Lung (tissue), 17 donors: ENCODE measurements at places on chromosomes 16 and 17. TPM values are rescaled to one million over a fixed set of nuclear protein-coding genes. Genes with fewer than 3 reads are reported as not detected.
A peak's percentile ranks its signal among the peaks of the same experiment; 100 is the strongest.

DNA sequence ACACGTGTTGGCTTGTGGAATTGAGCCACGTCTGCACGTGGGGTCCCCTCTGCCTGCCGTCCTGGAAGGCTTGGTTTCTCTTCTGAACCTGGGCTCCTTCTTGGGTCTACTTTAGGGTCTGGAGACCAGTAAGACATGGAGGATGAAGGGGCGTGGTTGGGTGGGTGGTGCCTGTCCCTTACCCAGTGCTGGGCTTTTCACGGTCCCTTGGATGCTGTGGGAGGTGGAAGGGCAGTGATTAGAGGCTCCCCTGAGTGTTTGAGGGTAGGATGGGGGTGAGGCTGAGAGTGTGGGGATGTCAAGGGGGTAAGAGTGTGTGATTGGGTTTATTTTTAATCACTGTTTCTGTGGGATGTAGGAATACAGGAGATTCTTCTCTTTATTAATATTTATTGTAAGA is 38.3 kb downstream of the MGAT5B start:
- H3K27ac ChIP-seq, result no peak overlapping the region
- no peaks in the 10 kb centered on the region for H3K36me3 ChIP-seq
- H3K4me3 ChIP-seq, result no peak overlapping the region
- no peak for DNase-seq
- no peaks in the 10 kb centered on the region for H3K27me3 ChIP-seq

The PITPNC1 gene
- 8.0 TPM for polyA plus RNA-seq

GRCh38 chr17:19656851-19657581 is 8.5 kb downstream of the ALDH3A2 start:
- no peaks in the 10 kb centered on the region for H3K27me3 ChIP-seq
- H3K27ac ChIP-seq, result no peak overlapping the region
- H3K4me1 ChIP-seq, result peaks cover 8% of the 10 kb centered on the region

DNA sequence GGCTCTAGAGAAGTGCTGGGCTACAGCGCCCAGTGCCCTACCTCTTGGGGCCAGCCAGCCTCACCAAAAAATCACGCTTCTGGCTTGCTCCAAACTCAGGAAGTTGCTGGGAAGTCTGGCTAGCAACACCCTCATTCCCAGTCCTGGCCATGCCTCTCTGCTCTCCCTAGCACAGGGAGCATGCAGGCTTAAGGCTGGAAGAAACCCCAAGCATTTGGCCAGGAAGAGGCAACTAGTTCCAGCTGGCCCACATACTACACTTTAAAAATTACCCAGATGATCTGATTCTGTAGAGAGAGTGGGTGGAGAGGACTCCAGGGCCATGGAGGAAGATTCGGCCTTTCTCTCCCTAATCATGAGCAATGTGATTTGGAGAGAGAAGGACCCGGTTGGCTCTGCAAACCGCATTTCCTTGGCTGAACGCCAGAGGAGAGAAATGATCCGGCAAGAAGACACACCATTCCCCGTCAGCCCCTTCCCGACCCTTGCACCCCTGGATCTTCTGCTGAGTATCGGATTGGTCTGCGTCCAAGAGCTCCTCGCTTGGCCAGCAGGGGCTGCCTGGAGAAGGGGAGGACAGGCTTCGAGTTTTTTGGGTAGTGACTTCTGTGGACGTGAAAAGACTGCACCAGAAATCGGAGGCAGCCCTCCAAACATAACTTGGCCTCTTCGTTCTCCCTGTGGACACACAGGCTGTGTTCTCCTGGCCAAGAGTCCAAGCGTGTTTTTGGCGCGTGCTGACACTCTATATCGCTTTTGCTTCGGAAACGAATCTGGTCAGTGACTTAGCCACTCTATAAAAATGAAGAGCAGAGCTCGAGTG is 406.3 kb downstream of the WWOX start:
- H3K4me3 ChIP-seq, result no peak overlapping the region
- peaks cover 24% of the 10 kb centered on the region for H3K4me1 ChIP-seq
- H3K27me3 ChIP-seq, result no peaks in the 10 kb centered on the region
- peak; percentile 95 for DNase-seq
- H3K36me3 ChIP-seq, result no peaks in the 10 kb centered on the region

The SEPTIN12 gene
- not detected for polyA plus RNA-seq

DNA sequence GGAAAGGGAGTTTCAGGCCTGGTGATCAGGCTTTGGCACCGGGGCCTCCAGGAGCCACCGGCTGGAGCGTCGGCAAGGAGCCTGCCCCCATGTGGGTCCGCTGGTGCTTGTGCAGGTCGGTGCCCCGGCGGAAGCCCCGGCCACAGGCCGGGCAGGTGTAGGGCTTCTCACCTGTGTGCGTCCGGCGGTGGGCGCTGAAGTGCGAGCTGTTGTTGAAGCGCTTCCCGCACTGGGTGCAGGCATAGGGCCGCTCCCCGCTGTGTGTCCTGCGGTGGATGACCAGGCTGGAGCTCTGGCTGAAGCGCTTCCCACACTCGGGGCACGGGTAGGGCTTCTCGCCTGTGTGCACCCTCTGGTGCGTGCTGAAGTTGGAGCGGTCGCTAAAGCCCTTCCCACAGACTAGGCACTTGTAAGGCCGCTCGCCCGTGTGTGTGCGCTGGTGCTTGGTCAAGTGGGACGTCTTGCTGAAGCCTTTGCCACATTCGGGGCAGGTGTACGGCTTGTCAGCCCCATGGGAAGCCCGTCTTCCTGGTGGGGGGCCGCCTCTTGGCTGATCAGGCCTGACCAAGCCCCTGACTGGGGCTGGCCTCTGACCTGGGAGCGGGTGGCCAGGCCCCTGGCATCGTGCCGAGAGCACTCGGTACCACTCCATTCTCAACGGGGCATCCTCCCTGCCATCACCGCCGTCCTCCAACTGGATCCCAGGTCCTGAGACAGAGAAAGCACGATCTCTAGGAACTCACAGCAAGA is 14.4 kb downstream of the ZNF500 start:
- H3K4me1 ChIP-seq, result no peaks in the 10 kb centered on the region
- peaks cover 18% of the 10 kb centered on the region for H3K36me3 ChIP-seq
- no peak overlapping the region for H3K4me3 ChIP-seq
- no peak for DNase-seq

The TMC8 gene
- 21.2 TPM for polyA plus RNA-seq

- no peaks in the 10 kb centered on the region for H3K4me1 ChIP-seq
- no peaks in the 10 kb centered on the region for H3K36me3 ChIP-seq
- DNase-seq, result no peak
- H3K27me3 ChIP-seq, result no peaks in the 10 kb centered on the region
- no peak overlapping the region for H3K4me3 ChIP-seq
- no peak overlapping the region for H3K27ac ChIP-seq
These were observed 19.0 kb upstream of the ITPRIPL2 start for GRCh38 chr16:19094542-19095365.

DNA sequence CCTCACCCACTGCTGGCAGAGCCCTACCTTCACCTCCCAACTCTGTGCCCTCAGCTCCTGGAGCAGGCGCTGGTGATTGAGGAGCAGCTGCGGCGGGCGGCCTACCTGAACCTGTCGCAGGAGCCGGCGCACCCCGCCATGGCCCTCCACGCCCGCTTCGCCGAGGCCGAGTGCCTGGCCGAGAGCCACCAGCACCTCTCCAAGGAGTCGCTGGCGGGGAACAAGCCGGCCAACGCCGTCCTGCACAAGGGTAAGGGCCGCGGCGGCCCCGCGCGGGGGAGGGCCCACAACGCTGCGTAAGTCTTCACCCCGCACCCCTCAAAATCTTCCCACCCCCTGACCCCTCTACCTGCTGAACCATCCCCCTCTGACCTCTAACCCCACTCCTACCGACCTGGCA is 7.0 kb downstream of the RNF227 start:
- no peak for DNase-seq
- H3K27ac ChIP-seq, result no peak overlapping the region
- H3K36me3 ChIP-seq, result peaks cover 61% of the 10 kb centered on the region

DNA sequence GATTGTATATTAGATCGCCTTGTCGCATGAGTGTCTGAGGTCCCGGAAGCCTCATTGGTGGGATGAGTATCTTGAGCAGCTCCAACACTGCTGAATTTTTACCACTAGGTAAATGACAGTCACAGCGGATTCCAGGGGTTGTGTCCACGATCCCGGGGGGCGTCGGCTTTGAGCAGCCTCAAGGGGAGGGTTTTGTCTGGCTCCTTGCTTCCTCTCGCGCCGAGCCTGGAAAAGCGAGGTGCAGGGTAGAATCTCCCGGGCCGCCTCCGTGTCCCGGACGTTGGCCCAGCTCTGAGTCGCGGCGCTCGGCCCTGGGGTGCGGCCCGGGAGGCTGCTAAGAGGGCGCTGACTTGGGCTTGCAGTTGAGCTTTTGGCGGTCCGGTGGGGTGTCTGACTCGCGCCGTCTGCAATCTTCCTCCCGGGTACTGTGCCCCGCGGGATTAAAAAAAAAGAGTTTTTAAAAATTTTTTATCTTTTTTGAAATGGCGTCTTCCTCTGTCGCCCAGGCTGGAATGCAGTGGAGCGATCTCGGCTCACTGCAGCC is 4.5 kb downstream of the OR1F1 start:
- no peaks in the 10 kb centered on the region for H3K4me1 ChIP-seq
- peaks cover 6% of the 10 kb centered on the region for H3K27me3 ChIP-seq
- no peak for DNase-seq
- no peaks in the 10 kb centered on the region for H3K36me3 ChIP-seq
- no peak overlapping the region for H3K4me3 ChIP-seq

DNA sequence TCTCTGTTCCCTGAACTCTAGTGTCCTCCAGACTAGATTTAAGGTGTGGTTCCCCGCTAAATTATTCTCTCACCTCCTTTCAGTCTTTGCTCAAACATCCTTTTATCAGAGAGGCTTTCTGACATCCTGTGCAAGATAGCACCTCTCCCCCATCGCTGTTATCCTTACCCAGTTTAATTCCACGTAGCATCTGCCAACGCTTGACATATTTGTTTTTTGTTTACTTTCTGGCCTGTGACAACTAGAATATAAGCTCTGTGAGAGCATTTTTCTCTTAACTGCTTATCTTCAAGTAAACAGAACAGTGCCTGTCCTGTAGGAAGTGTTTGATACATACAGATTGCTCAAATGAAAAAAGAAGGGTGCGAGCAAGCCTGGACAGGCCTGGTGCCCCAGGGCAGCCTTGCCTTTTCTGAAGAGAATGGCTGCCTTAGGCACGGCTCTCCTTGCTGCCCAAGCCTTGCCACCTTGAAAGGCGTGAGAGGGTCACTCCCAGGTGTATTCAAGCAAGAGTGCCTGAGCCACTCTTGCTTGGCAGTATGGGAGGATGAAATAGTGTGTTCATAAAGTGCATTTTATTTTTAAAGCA is 9.7 kb downstream of the DYNLL2 start:
- H3K27me3 ChIP-seq, result no peaks in the 10 kb centered on the region
- peaks cover 45% of the 10 kb centered on the region for H3K36me3 ChIP-seq
- no peak for DNase-seq

GRCh38 chr17:51132964-51133319 is 12.3 kb upstream of the SPAG9 start:
- H3K27me3 ChIP-seq, result no peaks in the 10 kb centered on the region
- H3K4me1 ChIP-seq, result no peaks in the 10 kb centered on the region
- H3K27ac ChIP-seq, result no peak overlapping the region
- H3K36me3 ChIP-seq, result no peaks in the 10 kb centered on the region
- no peak for DNase-seq

GRCh38 chr17:33113991-33114370 is 122.3 kb downstream of the SPACA3 start:
- H3K4me3 ChIP-seq, result no peak overlapping the region
- H3K36me3 ChIP-seq, result no peaks in the 10 kb centered on the region
- H3K4me1 ChIP-seq, result no peaks in the 10 kb centered on the region
- DNase-seq, result peak; percentile 94

- no peak overlapping the region for H3K27ac ChIP-seq
- peaks cover 45% of the 10 kb centered on the region for H3K27me3 ChIP-seq
- H3K4me1 ChIP-seq, result no peaks in the 10 kb centered on the region
- no peak for DNase-seq
- no peak overlapping the region for H3K4me3 ChIP-seq
These were observed 3.9 kb downstream of the LPO start for GRCh38 chr17:58242171-58242784.

DNA sequence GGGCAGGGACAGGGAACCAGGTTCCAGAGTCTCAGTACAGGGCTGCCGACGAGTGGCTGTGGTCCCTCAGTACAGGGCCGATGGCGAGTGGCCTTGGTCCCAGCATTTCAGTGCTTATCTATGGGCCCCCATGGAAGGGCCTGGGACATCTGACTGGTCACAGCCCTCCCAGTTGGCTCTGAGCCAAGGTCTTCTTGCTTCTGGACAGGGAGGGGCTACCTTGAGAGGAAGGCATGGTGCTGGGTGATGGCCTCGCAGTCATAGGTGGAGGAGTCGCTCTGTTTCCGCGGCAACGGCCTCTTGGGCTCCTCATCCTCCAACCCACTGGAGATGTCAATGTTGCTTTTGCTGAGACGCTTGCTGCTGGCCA is 32.5 kb downstream of the PIMREG start:
- H3K4me3 ChIP-seq, result no peak overlapping the region
- no peak overlapping the region for H3K27ac ChIP-seq
- H3K4me1 ChIP-seq, result no peaks in the 10 kb centered on the region
- no peak for DNase-seq
- H3K36me3 ChIP-seq, result no peaks in the 10 kb centered on the region
- H3K27me3 ChIP-seq, result no peaks in the 10 kb centered on the region

DNA sequence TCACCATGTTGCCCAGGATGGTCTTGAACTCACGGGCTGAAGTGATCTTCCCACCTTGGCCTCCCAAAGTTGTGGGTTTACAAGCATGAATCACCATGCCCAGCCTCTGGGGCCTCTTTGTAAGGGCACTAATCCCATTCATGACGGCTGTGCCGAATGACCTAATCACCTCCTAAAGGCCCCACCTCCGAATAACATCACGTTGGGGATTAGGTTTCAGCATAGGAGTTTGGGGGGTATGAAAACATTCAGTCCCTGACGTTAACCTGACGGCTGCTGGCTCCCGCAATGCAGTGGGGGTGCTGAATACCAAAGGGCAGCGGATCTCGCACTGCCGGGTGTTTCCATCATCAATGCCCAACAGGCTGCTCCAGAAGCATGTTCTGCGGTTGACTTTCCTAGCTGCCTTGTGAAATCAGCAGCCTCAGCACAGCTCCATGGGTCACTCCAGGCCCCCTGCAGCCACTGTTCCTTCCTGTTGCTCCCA is 120.8 kb upstream of the SEC14L1 start:
- H3K36me3 ChIP-seq, result no peaks in the 10 kb centered on the region
- no peak for DNase-seq
- H3K27ac ChIP-seq, result no peak overlapping the region

The CIITA gene
- polyA plus RNA-seq, result 11.5 TPM

- no peak overlapping the region for H3K4me3 ChIP-seq
- peaks cover 27% of the 10 kb centered on the region for H3K4me1 ChIP-seq
- H3K27me3 ChIP-seq, result no peaks in the 10 kb centered on the region
- H3K27ac ChIP-seq, result no peak overlapping the region
- DNase-seq, result peak; percentile 67
- H3K36me3 ChIP-seq, result no peaks in the 10 kb centered on the region
These were observed 141.2 kb downstream of the WWOX start for GRCh38 chr16:78240459-78241222.

The FAHD1 gene
- 17.2 TPM for polyA plus RNA-seq

GRCh38 chr17:17513626-17514025 is 17.4 kb upstream of the RASD1 start:
- H3K4me3 ChIP-seq, result no peak overlapping the region
- H3K36me3 ChIP-seq, result no peaks in the 10 kb centered on the region
- H3K27me3 ChIP-seq, result no peaks in the 10 kb centered on the region
- H3K27ac ChIP-seq, result no peak overlapping the region
- DNase-seq, result no peak
- H3K4me1 ChIP-seq, result no peaks in the 10 kb centered on the region

The CRAMP1 gene
- polyA plus RNA-seq, result 8.7 TPM
